Hypothalamus (tissue), 51 donors: ENCODE measurements at places on chromosomes 6 and 20.

GRCh38 chr6:13141387-13141786, 186.9 kb downstream of the TBC1D7 start:
- no peak for DNase-seq

GRCh38 chr20:16926626-16927430, 178.7 kb downstream of the OTOR start:
- DNase-seq, result no peak

DNA sequence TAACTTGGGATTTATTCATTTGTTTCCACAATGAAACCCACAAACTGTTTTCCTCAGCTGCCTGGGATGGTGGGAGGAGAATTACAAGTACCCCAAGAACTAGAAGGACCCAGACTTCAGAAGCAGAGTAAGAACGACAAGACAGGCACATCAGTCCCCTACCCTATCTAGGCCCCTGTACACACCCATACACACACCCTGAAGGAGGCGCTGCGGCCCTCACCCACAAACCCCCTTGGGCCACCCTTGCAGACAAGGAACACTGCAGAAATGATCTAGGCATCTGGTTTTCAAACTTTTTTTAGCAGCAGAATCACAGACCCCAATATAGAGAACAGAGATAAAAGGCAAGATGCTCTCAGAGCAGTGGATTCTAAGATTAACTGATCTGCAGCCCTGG, 55.0 kb downstream of the TRERF1 start:
- DNase-seq, result no peak

- no peak for DNase-seq
Measured at GRCh38 chr6:151379933-151380847, 11.2 kb downstream of the ZBTB2 start.

GRCh38 chr20:56897318-56897957, 268.3 kb downstream of the TFAP2C start:
- DNase-seq, result no peak
